ENCODE measurements at places on chromosomes 5 and 9.

DNA sequence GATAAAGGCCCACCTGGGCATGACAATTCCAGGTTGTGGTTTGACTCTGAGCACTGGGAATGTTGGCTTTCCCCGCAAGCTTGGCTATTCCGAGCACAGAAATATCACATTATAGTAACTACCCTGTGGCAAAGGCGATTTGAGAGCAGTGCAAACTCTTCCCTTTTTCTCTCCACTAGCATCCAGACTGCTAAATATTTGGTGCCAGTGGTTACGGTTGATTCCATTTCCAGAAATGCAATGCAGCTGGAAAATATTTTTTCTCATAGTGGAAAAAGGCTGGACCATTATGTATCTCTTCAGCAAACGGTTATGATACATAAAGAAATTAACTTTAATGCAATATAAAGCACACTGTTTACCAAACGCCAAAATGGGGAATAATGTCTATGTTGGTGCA, 158.0 kb downstream of the ENC1 start:
- no peak for DNase-seq

DNA sequence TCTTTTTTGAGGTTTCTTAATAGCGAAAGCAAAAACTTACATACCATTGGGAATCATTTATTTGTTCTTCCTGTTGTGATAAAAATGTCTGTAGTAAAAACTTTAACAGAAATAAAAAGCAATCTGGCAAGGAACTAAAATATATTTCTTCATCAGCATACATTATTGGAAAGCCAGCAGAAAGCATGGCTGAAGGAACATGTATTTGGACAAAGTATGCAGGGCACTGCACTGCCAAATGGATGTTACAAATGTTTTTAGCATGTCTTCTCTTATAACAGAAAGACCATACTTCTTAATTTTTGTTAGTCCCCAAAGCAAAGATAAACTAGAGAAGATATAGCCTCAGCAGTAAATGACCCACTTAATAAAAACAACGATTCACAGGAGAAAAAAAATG, 80.5 kb downstream of the SMIM15 start:
- no peak for DNase-seq

- no peak for DNase-seq
These were observed 90.0 kb upstream of the CTSL start for GRCh38 chr9:87635656-87636501.

GRCh38 chr5:148719605-148720004, 65.3 kb upstream of the HTR4 start:
- no peak for DNase-seq

- DNase-seq: peak; percentile 10
These were observed 59.2 kb upstream of the CLINT1 start for GRCh38 chr5:157917899-157918809.

GRCh38 chr9:504921-505740, 290.5 kb downstream of the DOCK8 start:
- no peak for DNase-seq

DNA sequence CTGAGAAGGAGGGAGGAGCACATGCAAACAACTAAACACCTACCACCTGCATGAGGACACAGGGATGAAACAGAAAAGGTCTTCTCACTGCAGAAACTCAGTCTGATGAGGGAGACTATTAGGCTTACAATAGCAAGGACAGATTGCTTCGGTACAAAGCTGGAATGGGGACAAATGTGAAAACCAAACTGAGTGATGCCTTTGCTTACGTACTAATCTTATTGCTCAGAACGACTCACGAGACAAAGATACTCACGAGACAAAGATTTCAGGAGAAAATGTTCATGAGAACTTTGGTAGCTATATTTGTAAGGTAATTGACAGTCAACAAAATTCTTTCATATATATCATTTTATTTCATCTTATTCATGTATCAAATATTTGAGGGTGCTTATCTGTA, 71.9 kb upstream of the TAF1L start:
- no peak for DNase-seq

DNA sequence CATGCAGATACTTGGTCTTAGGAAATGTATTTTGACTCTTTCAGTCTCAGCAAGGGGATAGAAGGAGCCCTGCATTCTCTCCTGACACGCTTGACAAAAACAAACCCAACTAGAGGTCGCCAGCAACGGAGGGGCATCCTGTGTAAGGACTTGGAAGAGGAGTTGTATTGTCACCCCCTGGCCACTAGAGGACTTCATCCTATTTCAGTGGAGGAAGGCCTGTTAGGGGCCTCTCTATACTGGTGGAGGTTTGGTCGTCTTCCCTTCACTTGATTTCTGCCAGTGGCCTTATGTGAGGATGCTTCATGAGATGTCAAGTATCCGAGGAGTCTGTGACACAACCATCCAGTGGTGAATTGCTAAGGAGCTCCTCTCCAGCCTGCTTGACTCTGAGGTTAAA, 122.8 kb upstream of the STC2 start:
- DNase-seq: no peak

- DNase-seq: no peak
These were observed 9.6 kb upstream of the NSD1 start for GRCh38 chr5:177123789-177124485.

DNA sequence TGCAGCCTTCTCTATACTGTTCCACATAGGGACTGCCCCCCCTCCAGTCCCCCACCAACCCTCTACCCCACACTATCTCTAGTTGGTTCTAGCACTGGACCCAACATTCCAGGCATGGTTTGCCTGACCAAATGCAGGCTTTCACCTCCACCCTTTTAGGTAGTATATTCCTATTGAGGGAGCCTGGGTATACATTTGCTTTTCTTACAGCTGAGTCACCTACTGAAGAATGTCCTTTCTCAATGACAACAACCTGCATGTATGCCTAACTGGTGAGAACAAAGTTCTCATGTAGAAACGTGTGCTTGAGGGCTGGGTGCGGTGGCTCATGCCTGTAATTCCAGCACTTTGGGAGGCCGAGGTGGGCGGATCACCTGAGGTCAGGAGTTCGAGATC, 8.2 kb downstream of the TNIP1 start:
- no peak for DNase-seq

GRCh38 chr5:68295772-68296171, 80.2 kb downstream of the PIK3R1 start:
- no peak for DNase-seq

GRCh38 chr9:125410522-125410894, 148.9 kb downstream of the GAPVD1 start:
- DNase-seq: no peak

DNA sequence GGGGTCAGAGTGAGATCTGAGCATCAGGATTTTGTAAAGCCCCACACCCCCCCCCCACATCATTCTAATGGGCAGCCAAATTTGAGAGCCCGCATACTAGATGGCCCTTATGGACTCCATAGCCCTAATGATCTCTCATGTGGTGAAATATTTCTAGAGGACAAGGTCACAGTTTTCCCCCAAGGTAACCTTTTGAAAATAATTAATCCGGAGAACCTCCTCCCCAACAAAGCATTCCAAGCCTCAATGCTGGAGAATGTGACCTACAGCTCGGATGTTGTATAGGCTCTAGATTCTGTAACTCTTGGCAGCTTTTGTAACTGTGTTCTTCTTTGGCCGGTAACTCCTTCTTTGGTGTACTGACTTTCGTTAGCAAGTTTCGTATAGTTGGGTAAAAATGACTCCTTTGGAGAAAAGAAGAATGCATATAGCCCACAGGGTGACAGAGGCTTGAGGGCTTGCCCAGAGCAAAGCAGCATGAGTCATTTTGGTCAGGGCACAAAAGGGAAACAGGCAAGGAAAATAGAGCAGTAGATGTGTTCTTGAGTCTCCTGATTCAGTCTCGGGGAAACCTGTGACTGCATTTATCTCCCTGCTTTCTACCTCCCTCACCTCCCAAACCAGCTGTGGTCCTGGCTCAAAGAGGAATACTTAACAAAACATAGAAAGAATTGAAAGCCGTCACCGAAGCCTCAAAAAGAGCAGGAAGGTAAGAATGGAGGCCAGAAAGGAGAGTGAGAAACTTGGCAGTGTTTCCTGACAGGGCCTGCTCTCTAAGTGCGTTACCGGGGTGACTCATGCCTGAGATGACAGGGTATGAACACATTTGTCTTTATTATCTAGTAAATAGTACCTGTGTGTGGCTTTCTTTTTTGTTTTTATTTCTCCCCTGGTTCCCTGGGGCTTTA, 6.6 kb upstream of the XPA start:
- DNase-seq: peak; percentile 6

DNA sequence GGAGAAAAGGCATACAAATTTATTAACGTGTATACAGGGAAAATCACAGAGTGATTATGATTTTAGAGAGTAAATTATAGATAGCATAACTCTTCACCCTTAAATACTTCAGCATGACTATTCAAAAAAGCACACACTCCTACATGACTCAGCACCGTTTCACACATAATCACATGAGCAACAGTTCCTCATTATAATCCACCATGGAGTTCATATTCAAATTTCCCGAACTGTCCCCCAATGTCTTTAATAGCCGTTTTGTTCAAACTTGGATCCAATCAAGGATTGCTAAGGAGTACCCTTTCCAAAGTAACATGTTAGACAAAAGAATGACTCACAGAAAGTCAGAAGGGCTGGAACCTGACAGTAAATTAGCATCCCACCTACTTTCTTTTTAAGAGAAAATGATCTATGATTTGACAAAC, 32.1 kb downstream of the RAPGEF1 start:
- no peak for DNase-seq

GRCh38 chr5:38426490-38426889, 130.0 kb downstream of the LIFR start:
- no peak for DNase-seq

DNA sequence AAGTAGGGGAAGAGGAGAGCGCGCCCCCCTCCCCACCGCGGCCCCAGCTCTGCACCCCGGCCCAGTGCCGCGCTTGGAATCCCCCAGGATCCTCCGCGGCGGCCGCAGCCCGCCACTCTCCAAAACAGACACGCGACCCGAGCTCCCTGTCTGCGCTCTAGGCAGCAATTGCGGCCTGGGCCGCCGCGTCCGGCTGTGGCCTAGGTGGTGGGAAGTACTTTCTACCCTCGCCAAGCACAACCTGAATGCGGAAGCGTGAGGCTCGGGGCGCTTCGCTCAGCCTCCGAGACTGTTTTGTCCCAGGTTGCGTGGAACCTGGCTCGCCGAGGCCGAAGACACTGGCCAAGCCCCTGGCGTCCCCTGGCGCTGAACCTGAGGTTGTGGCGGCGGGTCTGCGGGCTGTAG, 3.3 kb upstream of the FOXB2 start:
- DNase-seq: no peak

- no peak for DNase-seq
These were observed 22.3 kb downstream of the CAAP1 start for GRCh38 chr9:26870292-26870691.

GRCh38 chr5:20694121-20694520, 706.1 kb upstream of the CDH18 start:
- no peak for DNase-seq

DNA sequence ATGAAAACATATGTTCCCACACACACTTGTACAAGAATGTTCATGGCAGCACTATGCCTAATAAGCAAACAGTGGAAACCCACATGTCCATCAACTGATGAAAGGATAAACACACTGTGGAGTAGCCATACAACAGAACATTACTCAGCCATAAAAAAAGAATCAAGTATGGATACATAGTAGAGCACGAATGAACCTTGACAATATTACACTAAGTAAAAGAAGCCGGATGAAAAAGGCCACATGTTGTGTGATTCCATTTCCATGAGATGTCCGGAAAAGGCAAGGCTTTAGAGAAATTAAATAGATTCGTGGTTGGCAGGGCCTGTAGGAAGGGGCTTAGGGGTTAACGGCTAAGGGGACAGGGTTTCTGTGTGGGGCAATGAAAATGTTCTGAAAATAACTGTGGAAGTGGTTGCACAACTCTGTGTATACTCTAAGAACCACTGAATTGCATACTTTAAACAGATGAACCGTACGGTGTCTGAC, 51.4 kb downstream of the COL23A1 start:
- DNase-seq: no peak

- DNase-seq: no peak
These were observed 99.1 kb downstream of the MACIR start for GRCh38 chr5:103357636-103358035.

DNA sequence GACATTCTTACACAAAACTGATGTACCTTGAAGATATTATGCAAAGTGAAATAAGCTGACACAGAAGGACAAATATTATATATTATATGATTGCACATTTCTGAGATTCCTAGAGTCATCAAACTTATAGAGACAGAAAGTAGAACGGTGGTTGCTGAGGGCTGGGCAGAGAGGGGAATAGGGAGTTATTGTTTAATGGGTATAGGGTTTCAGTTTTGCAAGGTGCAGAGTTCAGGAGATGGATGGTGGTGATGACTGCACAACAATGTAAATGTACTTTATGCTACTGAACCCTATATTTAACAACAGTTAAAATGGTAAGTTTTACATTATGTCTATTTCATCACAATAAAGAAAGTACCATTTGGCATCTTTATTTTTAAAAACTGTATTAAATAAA, 315.8 kb upstream of the POU5F2 start:
- no peak for DNase-seq

- DNase-seq: no peak
These were observed 43.2 kb upstream of the ANKH start for GRCh38 chr5:14914623-14915260.

DNA sequence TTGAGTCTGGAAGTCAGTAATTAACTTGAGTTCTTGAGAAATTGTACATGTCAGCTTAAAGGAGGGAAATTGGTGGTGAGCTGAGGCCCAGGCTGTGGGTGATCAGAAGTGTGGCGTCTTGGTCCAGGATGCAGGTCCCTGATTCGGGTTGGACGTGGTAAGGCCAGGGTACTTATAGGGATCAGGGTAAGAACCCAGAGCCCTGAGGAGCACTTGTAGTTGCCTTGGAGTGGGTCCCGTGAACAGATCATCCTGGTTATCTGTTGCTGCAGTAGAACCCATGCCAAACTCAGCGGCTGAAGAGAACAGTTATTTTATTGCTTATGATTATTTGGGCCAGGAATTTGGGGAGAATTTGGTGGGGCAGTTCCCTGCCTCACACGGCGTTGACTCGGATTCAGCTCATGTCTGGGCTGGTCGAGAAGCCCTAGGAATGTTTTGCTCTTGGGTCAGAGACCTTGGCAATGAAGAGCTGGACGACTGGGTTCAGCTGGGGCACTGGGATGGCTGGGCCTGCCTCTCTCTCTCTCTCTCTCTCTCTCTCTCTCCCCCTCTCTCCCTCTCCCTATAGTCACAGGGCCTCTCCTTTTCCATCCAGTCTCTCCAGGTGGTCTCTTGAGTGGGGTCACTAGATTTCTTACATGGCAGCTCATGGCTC, 73.1 kb downstream of the PDZD2 start:
- no peak for DNase-seq

- no peak for DNase-seq
These were observed 12.0 kb downstream of the ENHO start for GRCh38 chr9:34510497-34511468.

GRCh38 chr9:138013836-138014562, 136.4 kb downstream of the CACNA1B start:
- no peak for DNase-seq

- DNase-seq: no peak
These were observed 17.8 kb downstream of the SLC38A9 start for GRCh38 chr5:55694152-55694830.

- DNase-seq: no peak
These were observed 114.4 kb downstream of the TENT4A start for GRCh38 chr5:6827526-6828219.

DNA sequence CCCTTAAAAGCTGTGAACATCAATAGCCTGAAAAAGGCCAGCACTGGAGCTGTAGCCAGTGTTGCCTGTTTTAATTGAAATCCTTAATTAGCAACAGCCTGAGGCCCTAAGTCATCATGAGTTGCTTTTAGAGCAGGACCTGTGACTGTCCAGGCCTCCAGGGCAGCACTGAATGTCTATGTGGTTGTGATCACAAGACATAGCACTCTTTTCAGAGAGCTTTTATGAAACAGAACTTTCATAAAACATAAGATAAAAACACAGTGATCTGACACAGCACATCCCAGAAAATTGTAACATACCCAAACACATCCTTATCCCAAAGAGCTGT, 85.5 kb upstream of the MYO10 start:
- DNase-seq: no peak

Measured in activated T-helper 1 cell treated with Interleukin-2 at 50 U/mL for 16 hours (primary cell).